CD4-positive, alpha-beta T cell treated with Interleukin-21 for 1 hour (primary cell): ENCODE measurements at places on chromosomes 1 and 21.

- no peak for DNase-seq
Measured at GRCh38 chr1:4177425-4178150, 277.5 kb upstream of the C1orf174 start.

GRCh38 chr1:23574265-23574754, 15.0 kb upstream of the ID3 start:
- DNase-seq: no peak

- no peak for DNase-seq
Measured at GRCh38 chr1:67749844-67750690, 65.1 kb downstream of the GADD45A start.

DNA sequence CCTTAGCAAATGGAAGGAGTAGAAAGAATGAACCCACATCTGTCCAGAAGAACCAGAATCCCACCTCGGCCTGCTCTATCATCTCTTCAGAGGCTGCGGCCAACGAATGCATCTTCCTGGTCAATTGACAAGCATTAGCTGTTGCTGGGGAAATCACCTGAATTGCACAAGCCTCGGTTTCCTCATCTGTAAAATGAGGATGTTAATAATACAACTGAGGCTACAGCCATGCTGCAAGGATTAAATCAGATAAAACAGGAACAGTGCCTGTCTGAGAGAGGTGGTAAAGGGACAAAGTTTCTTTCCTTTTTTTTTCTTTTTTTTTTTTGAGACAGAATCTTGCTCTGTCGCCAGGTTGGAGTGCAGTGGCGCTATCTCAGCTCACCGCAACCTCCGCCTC, 99.8 kb downstream of the KIF14 start:
- no peak for DNase-seq

DNA sequence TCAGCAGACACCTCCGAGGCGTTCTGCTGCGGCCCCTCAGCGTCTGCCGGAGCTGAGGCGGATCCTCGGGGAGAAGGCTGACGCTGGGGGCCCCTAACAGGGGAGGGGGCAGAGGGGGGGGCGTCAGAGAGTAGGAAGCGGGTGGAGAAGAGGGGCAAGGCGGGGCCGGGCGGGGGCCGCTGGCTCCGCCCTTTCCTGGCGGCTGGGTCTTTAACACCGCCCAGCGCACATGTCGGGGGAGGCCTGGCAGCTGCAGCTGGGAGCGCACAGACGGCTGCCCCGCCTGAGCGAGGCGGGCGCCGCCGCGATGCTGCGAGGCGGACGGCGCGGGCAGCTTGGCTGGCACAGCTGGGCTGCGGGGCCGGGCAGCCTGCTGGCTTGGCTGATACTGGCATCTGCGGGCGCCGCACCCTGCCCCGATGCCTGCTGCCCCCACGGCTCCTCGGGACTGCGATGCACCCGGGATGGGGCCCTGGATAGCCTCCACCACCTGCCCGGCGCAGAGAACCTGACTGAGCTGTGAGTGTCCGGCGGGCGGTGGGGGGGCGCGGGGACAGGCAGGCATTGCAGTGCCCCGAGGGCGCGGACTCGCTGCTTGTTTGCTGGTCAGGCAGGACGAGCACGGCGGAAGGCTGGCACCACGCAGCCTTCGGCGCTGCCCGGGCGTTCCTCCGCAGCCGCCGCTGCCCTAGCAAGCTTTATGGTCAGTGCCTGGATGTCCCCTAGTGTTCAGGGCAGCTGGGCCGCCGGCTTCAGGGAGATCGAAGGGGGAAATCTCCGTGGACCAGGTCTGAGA, at the start of gene NTRK1:
Gene NTRK1 (plus strand): TSS at position 238 of the 796 bp plus-strand sequence. CDS start 70 bp downstream, at position 308.
- peak; percentile 66 for DNase-seq

GRCh38 chr1:63857478-63857877, 83.7 kb downstream of the ROR1 start:
- no peak for DNase-seq

GRCh38 chr21:18138507-18138906, 106.1 kb upstream of the CHODL start:
- no peak for DNase-seq

DNA sequence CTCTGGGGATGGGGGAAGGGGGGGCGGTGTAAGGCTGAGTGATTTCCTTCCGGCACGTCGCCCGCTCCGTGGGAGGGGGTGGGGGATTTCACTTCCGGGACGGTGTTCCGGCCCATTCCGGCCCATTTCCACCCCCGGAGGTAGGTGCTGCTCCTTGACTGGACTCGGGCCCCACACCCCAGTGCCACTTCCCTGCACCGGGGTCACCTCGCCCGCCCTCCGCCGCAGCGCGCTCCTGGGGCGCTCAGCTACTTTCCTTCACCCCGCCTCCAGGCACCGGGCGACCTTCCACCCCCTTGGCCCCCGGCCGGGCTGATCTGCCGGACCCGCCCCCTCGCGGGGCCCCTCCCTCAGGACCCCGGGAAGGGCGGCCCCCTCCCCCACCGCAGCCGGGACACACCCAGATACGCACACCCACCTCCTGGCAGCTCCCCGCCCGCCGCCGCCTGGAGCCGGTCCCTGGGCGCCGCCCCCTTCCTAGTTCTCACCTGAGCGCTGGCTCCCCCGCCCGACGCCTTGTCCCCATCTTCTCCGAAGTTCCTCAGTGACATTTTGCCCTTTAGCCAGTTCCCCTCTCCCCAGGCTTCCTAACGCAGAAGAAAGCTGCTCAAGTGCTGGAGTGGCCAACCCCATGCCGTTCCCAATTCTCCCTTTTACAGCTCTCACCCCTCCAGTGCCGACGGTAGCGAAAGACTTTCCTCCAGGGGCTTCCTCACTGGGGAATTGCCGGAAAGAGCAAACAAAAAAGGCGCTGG, at the start of gene ZBTB37:
Gene ZBTB37 (plus strand): TSS at position 115 of the 755 bp plus-strand sequence. CDS start 1,846 bp downstream, outside the sequence.
- DNase-seq: peak; percentile 93

DNA sequence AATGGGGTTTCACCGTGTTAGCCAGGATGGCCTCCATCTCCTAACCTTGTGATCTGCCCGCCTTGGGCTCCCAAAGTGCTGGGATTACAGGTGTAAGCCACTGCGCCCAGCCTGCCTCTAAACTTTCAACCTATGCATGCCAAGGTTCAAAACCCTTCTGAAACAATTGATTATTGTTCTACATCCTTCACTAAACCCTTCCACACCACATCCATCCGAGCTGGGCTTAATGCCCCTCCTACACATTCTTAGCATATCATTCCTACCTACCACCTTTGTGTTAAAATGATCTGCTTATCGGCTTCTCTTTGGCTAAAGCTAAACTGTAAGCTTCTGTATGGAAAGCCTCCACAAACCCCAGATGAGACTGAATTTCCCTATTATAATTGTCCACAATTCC, 40.8 kb upstream of the DOCK7 start:
- no peak for DNase-seq

DNA sequence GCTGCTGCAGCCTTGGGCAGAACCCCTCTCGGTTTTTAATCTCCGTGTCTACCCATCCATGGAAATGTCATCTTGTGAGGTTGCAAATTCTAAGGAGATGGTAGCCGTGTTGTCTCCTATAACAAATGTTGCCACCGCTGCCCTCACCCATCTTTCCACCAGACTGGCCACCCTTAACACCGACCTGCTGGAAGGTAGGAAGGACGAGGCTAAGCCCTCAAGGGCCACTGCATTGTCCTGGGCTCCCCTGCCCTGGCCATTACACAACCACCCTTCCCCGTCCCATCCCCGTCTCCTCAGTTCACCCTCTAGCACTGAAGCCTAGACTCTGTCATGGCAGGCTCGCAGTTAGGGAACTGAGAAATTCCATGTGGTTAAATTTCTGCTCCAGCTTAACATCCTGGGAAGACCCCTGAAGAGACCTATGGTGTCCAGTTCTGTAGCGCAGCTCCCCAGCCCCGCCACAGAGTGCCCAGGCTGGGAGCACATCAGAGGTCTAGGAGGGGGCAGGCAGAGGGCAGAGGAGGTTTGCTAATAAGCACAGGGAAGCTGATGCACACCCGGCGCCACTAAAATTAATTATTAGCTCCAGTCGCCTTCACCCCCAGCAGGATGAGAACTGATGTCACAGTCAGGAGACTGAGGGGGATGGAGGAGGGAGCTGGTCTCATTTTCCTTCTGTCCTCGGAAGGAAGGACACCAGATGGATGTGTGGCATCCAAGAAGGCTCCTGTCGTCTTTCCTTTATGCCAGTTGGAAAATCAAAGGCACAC, 38.3 kb downstream of the STUM start:
- DNase-seq: no peak

DNA sequence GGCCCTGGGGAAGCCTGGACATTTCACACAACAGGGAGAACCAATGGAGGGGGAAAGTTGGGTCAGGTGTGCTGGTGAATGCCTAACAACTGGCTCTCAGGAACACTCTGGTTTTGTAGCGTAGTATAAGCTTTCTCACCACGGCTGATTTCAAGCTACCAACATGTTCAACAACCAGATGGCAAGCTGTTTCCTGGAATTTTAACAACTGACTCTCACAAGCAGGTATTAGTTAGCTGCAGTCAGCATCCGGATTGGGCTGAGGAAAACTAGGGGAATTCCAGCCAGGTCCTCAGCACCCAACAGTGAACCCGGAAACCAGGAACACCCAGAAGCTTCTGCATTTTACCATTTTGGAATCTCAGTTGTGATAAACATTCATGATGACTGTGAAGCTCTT, 162.3 kb upstream of the CAMK1G start:
- no peak for DNase-seq

- no peak for DNase-seq
Measured at GRCh38 chr1:97936976-97937375, 16.1 kb upstream of the DPYD start.

DNA sequence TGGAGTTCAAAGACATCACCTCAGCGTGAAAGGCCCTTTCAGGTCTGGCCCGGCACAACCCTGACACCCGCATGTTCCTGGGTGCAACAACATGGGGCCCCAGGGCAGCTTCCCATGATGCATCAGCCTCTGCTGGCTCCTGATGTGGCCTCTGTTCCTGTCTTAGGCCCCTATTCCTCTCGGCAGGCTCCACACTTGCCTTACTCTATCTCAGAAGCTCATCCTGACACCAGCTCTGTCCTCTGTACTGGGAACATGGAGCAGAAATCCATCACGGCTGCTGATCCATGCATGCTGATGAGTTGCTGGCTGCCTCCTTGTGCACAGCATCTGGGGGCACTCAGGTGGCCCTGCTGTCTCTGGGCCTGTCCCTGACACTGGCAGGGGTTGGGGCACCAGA, 74.6 kb downstream of the ADARB1 start:
- no peak for DNase-seq

GRCh38 chr1:110293601-110294104, 45.5 kb upstream of the RBM15 start:
- no peak for DNase-seq

- no peak for DNase-seq
Measured at GRCh38 chr1:3679098-3679555, 26.8 kb downstream of the TP73 start.

- DNase-seq: no peak
Measured at GRCh38 chr1:55044617-55045397, 5.5 kb downstream of the PCSK9 start.

DNA sequence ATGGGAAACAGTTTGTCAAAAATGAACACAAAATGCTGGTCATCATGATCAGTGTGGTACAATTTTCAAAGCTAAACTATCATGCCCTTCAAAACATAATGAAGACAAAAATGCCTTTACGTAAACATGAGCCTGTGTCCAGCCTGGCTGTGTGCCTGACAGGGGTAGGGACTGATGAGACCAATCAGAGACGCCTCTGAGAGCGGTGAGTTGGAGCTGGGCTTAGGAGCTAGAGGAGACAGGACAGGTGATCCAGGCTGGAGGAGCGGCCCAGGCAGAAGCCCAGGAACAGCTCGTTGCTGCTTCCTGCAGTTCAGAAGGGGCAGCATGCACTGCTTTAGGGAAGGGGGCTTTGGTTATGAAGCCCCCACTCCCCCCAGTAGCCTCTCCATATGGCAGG, 70.0 kb downstream of the ARHGEF10L start:
- DNase-seq: no peak

DNA sequence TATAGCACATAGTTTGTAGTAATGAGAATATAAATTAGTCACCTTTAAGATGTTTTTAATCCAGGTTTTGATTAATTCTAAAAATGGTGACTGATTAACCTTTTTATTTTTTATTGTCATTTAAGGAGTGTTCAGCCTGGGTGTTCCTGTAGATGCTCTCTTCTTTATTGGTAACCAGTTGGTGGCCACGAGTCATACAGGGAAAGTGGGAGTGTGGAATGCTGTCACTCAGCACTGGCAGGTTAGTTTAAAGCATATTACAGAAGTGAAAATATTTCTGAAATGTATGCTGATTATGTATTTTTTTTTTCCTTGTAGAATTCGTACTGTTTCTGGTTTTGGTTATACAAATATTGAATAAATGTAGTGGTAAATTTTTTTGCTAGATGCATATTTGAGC, 28.1 kb downstream of the KCTD3 start:
- no peak for DNase-seq

DNA sequence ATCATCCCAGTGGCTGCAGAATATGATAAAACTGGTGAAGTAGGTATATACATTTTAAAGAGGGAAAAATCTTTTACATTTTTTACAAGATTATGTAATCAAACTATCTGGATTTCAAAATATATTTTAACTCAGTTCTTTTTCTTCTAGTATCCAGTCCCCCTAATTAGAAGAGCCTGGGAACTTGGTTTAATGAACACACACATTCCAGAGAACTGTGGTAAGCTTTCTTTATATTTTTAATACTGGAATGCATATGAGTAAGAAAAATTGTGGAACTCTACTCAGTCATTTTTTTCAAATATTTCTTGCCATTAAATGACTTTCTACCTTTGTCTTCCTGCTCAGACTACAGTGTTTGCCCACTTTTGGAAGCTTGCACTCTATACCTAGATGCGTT, 8.2 kb downstream of the ACADM start:
- no peak for DNase-seq

DNA sequence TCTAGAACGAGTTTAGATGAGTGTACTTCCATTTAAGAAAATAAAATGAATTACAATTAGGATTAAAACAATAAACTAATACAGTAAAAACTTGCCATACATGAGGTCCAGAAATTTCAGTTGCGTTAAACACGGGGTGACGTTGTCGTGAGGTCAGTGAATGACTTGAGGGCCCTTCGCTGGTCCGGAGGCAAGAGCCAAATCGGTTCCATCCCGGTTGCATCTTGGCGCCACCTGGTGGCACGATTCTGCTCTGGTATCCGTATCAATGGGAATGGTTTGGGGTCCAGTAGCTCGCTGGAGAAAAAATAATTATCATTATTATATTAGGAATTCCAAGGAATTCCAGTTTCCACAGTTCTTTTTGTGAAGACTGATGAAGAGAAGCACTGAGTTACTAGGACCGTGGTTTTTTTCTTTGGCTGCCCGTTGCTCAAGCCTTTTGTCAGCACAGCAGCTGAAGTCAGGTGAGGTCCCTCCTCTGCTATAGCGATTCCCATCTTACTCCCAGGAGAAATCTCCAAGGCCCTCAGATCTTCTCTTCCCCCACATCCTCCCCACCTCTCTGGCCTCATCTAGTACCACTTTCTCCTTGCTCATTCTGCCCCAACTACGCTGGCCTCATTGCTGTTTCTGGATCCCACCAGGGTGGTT, 161.4 kb downstream of the SLC35F3 start:
- peak; percentile 52 for DNase-seq

DNA sequence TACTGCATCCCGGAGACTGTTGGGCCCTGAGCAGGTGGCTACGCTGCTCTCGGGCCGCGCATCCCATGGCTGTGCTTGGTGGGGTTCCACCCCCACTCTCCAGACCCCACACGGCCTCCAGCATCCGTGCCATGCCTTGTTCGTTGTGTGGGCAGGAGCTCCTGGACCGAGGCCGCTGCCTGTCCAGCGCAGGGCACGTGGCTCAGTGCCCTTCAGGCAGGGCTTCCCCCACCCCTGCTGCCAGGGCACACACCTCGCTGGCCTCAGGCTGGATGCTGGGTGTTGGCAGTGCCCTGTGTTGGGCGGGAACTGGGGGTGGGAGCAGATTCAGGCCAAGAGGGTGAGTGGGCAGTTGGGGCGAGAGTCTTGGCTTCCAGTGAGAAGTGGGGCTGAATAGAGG, 9.9 kb downstream of the PRKCZ start:
- no peak for DNase-seq
